ENCODE measurements at places on chromosomes 12 and 14.

DNA sequence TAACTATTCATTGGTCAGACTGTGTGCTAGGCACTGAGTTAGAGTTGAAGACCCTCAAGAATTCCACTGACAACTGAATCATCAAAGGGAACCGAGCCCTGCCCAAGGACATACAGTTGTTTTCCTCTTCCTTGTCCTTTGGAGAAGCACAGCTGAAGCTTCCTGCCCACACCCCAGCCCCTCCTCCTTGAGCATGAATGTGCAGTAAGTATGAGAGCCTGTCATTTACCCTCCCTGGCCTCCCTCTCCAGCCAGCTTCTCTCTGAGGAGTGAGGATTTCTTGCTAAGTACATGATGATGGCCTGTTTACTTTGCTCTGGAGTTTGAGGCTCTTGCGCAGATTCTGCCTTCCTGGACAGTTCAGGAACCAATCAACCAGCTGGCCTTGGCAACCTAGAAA lies 235.2 kb downstream of the CACNA1C start:
- no peak for DNase-seq

GRCh38 chr14:101965181-101965544 lies 790 bp downstream of the DYNC1H1 start:
- peak; percentile 47 for DNase-seq

GRCh38 chr12:124437617-124438436 lies 129.6 kb downstream of the NCOR2 start:
- no peak for DNase-seq

DNA sequence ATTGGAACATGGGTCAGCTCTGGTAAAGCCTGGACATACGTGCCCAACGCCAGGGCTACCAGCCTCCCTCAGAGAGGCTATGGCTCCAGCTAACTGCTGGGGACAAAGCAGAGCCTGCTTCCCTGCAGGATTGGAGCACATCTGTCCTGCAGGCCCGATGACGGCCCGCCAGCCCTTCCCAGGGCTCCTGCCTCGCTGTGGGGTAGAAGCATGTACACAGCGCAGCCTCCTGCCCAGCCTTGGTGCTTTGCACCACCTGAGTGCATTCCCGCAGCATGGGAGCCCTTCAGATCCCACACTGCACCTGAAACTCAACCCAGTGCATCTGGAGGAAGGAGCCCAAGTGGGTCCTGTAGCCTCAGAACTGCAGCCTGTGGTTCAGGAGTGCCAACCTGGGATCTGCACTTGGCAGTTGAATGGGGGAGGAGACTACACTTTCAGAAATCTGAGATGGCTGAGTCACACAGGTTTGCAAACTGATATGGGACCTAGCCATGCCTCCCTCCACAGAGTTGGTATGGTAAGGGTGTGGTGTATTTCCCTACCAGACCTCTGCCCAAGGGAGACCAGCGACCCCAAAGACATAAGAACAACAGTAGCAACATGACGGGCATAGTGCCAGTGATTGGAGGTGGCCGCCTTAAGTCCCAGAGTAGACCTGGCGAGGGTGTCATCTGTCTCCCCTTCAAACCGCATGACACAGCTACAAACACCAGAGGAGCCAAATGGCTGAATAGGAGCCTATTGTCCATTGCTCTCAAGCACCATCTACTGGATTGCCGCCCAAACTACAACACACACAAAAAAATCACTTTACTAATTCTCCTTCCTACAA lies 273.9 kb upstream of the MIS18BP1 start:
- DNase-seq: no peak

DNA sequence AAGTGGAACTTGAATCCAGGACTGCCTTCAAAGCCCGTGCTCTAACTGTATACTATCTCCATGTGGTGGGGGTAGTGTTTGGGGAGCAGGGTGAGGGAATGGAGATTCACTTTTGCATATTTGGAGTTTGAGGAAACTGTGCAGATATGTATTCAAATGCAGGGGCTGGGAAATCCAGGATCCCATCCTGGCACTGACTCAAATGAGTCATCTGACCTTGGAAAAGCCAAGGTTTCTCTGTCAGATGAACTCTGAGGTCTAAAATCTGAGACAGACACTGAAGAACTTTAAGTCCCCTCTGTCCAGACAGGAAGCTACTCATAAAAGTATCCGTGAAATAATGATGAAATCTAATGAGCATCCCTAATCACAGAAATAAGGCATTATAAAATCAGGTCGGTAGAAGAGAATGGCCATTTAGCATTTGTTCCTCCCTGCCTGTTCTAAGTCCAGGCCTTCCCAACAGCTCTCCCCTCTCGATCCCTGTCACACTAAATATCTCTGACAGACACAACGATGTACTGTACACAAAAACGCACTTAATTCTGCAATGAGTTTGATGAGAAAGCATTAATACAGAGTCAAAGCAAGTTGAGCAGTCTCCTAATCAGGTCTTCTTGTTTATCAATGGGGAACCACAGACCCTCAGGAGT lies 14.4 kb downstream of the NIN start:
- DNase-seq: no peak

GRCh38 chr12:99343960-99344359 lies 303.6 kb upstream of the GARIN6 start:
- no peak for DNase-seq

DNA sequence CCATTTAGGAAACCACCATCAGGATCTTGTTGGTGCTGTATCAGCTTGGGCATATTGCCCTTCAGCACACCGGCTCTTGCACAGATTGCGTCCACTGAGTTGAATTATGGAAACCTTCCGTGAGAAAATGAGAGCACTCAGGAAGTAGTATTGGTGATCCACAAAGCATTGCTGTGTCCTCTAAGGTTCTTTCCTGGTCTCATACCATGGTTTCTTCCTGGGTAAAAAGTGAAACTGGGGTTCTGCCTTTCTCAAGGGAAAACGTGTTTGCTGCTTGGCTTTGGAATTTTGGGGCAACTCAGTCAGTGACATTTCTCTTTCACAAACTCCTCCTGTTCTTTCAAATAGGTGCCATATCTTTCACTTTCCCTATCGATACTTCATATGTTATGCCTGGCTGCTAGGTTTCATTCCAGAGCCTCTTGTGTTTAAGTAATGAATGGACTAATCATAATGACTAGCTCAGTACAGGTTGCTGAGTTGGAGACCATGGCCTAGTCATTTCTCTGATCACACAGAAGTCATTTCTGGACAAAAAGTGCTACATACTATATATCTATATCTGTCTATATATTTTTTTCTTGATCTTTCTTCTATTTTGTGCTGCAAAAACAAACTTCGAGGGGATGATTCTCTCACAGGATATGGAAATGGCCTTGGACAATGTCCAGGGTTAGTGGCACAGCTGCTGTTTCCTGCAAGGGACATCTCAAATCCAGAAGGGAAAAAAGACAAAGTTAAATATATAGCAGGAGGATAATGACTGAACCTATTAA lies 423.4 kb downstream of the ZFP36L1 start:
- no peak for DNase-seq

GRCh38 chr14:100965296-100965695 lies 61.8 kb upstream of the RTL1 start:
- no peak for DNase-seq

- DNase-seq: no peak
Observed at GRCh38 chr12:12606781-12607589, 4.7 kb upstream of the CREBL2 start.

GRCh38 chr14:99195602-99196309 lies 76.2 kb downstream of the BCL11B start:
- no peak for DNase-seq

DNA sequence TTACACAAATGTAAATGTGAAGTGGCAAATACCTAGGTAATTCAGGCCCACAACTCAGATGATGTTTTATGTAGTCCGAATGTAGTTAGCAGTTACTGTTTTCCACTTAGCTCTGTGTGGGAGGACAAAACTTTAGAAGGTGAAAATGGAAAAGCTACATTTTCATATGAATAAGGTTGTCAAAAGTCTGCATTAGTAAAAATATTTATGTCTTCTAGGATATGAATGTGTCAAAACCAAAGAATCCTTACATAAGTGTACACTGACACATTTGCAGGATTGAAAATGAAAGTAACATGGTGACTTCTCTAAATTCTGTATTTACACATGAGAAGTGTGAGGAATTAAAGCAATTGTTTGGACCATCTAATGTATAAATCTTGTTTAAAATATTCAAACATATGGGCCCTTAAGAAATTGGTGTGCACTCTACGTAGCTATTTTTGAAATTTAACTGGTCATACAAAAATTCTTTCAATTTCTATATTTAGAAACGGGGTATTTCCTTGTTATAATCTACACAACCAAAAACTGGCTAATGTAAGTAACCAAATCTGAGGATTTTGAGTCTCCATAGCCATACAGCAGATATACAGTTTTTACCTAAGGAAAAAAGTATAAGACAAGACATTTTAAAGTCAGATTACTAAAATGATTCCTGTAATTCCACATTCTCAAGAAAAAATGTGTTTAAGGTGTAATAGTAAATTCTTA lies 5.4 kb downstream of the CDKN1B start:
- no peak for DNase-seq

DNA sequence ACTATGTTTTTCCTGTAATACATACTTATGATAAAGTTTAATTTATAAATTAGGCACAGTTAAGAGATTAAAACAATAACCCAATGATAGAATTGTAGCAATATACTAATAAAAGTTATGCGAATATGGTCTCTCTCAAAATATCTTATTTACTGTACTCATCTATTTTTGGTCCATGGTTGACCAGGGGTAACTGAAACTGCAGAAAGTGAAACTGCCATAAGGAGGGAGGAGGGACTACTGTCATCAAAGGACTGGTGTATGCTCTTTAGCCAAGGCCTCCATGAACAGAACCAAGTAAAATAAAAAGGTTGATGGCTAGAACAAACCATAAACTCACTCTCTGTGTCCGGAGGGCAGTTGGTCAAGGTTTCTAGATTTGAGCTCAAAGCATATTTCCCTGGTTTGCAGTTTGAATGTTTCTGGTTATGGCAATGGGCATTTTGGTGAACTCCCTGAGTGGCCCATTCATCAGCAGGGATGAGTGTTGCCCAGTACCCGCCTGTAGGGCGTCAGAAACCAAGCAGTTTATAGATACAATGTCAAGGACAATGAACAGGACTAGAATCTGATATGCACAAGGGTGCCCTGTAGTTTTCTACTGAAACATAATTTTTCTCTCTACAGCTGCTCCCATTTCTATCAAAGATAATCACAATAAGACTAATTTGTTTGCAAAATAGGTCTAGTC lies 19.8 kb downstream of the LEMD3 start:
- no peak for DNase-seq

GRCh38 chr12:21065845-21066244 lies 65.1 kb upstream of the SLCO1B1 start:
- DNase-seq: no peak

DNA sequence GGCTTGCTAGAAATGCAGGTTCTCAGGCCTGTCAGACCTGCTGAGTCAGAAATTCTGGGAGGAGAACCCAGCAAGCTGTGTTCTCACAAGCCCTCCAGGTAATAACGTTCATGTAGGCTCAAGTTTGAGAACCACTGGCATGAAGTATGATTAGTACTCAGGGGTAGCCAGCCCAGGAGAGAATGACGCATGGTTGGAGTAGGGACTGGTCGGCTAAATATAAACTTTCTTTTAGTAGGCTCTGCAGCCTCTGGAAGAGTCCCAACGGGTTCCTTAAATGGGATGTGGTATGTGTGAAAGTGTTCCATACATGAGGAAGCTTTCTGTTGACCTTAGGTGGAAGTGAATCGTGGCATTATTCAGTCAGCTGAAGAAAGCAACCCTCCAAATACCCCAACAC lies 209.3 kb downstream of the SLC41A2 start:
- DNase-seq: no peak

DNA sequence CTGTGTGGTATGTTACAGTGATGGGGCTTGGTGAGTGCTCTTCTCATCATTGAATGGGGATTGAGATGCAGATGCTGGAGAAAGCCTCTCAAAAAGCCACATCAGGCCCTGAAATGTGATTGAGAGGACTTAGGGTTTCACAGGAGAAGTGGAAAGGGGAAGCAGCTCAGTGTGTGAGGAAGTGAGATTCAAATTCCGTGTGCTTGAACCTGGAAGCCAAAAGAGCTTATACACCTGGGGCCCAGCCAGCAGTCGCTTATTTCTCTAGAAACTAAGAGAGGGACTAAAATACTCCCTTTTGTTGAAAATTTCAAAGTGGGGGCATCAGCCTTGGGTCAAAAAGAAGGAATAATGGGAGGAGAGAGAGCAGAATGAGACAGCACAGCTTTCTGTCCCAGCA lies 39.1 kb upstream of the GZMB start:
- no peak for DNase-seq

DNA sequence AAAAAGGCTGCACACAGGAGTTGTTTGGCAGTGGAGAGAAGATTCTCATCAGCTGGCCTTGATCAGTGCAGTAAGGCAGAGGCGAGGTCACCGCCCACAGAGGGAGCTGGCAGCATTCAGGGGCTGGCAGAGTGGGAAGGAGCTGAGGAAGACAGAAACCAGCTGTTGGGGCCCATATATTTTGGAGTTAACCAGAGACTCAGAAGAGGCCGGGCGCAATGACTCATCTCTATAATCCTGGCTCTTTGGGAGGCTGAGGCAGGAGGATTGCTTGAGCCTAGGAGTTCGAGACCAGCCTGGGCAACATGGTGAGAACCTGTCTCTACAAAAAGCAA lies 17.7 kb downstream of the SMCO2 start:
- DNase-seq: peak; percentile 15

DNA sequence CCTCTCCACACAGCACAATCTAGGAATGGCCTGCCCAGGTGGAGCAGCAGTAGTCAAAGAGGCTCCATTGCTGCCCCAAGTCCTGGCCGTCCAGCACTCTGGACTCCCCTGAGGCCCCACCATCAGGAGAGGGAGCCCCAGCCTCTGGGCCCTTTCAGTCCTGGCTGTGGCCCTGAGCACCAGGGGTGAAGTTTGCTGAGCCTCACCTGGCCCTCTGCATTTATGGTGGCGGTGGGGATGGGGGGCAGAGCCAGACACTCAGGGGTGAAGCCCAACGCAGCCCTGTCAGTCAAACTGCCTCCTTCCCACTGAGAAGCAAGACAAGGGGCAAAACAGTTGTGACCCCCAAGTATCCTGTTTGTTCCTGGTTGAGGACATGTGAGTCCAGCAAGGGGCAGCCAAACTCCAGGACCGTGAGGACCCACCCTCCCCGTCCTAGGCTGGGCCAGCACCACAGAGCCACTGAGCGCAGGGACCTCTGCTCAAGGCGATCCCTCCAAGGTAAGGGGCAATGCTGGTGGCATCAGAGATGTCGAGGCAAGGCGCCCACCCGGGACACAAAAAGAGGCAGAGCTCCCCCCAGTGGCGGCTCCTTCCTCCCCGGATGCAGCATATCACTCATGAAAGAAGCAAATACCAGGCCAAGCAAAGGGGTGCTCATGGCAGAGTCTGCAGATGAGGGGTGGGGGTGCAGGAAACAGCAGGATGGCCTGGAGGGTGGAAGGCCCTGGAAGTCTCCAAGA lies 4.8 kb upstream of the AMN start:
- peak; percentile 50 for DNase-seq

GRCh38 chr14:94138251-94138650 lies 8.8 kb upstream of the IFI27L2 start:
- DNase-seq: no peak
